ENCODE measurements at places on chromosomes 5 and 9.

- no peaks in the 10 kb centered on the region for H3K27me3 ChIP-seq
- H3K27ac ChIP-seq: no peak overlapping the region
- H3K4me3 ChIP-seq: no peak overlapping the region
- no peaks in the 10 kb centered on the region for H3K4me1 ChIP-seq
- DNase-seq: no peak
Measured at GRCh38 chr5:103498800-103499551, 63.6 kb downstream of the NUDT12 start.

GRCh38 chr5:126456217-126456820 lies 33.1 kb downstream of the GRAMD2B start:
- H3K27ac ChIP-seq: no peak overlapping the region
- H3K36me3 ChIP-seq: 0 out of 2 replicates have a peak, but pooled peaks cover 6% of the 10 kb centered on the region
- H3K4me1 ChIP-seq: peaks cover 15% of the 10 kb centered on the region
- no peak overlapping the region for H3K4me3 ChIP-seq
- H3K27me3 ChIP-seq: no peaks in the 10 kb centered on the region

- no peak overlapping the region for H3K4me3 ChIP-seq
- H3K27ac ChIP-seq: no peak overlapping the region
- no peak for DNase-seq
- no peaks in the 10 kb centered on the region for H3K36me3 ChIP-seq
Measured at GRCh38 chr5:5132234-5132633, 7.9 kb upstream of the ADAMTS16 start.

DNA sequence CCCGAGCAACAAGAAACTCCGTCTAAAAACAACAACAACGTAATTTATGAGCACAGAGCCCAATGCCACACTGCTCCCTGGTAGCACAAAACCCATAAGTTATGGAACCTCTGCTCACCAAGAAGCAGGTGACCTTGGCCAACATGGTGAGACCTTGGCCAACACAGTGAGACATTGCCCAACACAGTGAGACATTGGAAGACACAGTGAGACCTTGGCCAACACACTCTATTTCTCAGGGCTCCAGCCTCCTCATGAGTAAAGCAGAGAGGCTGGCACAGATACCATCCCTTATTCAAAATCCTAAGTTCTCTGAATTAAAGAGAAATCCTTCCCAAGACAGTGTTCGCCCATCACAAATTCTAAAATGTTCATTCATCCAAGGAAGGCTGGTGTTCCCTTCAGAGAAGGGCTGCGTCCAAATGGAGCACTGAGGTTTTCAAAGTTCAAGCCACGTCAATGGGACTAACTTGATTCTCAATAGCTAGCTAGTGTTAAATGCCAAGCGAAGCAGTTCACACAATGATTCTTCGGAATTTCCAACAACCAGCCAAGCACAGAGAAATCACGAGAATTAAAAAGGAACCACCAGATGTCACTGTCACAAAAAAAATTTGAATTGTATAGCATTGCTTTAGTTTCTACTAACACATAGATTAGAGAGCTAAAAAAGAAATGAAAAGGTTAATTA lies 29.5 kb downstream of the TTC39B start:
- DNase-seq: peak; percentile 4
- H3K4me1 ChIP-seq: peaks cover 4% of the 10 kb centered on the region
- H3K27ac ChIP-seq: no peak overlapping the region
- H3K27me3 ChIP-seq: no peaks in the 10 kb centered on the region
- no peaks in the 10 kb centered on the region for H3K36me3 ChIP-seq
- H3K4me3 ChIP-seq: no peak overlapping the region

GRCh38 chr9:79759460-79759859 lies 187.7 kb downstream of the TLE4 start:
- no peak for DNase-seq
- H3K4me3 ChIP-seq: no peak overlapping the region
- H3K4me1 ChIP-seq: no peaks in the 10 kb centered on the region
- no peak overlapping the region for H3K27ac ChIP-seq

DNA sequence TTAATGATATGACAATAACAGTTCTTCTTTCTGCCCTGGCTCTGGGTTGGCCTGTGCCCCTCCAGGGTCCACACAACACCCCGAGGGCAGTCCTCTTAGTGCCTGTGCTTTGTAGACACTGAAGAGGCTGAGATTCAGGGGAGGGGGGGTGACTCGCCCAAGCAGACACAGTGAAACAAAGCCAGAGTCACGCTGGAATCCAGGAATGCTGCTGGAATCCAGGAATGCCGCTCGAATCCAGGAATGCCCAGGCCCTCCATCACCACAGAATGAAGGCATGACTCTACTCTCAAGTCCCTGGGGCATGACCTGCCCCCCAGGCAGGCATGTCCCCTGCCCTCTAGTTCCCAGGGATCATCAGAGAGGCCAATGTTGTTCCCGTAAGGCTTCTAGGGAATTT lies 73.1 kb downstream of the LRSAM1 start:
- no peaks in the 10 kb centered on the region for H3K27me3 ChIP-seq
- peaks cover 71% of the 10 kb centered on the region for H3K36me3 ChIP-seq
- no peak overlapping the region for H3K4me3 ChIP-seq
- DNase-seq: no peak
- no peak overlapping the region for H3K27ac ChIP-seq

All from HCT116 (cell line).